ENCODE measurements at places on chromosomes 5 and 9. TPM values are rescaled to one million over a fixed set of nuclear protein-coding genes. Genes with fewer than 3 reads are reported as not detected.
A peak's percentile ranks its signal among the peaks of the same experiment; 100 is the strongest.

Gene WASHC1
- 23.0 TPM for polyA plus RNA-seq

Gene PRR16
- 1.3 TPM for polyA plus RNA-seq

Gene OSMR
- 11.6 TPM for polyA plus RNA-seq

Gene UTP15
- 3.2 TPM for polyA plus RNA-seq

Gene ENTPD8
- polyA plus RNA-seq, result 2.8 TPM

Gene SPINK5
- polyA plus RNA-seq, result 117 TPM

Gene ECPAS
- polyA plus RNA-seq, result 13.8 TPM

Gene OR1L1
- polyA plus RNA-seq, result not detected

Gene NLN
- polyA plus RNA-seq, result 2.0 TPM

Gene SOWAHA
- polyA plus RNA-seq, result 2.4 TPM

Gene NKD2
- 10.5 TPM for polyA plus RNA-seq

Gene LCN6
- 23.2 TPM for polyA plus RNA-seq

DNA sequence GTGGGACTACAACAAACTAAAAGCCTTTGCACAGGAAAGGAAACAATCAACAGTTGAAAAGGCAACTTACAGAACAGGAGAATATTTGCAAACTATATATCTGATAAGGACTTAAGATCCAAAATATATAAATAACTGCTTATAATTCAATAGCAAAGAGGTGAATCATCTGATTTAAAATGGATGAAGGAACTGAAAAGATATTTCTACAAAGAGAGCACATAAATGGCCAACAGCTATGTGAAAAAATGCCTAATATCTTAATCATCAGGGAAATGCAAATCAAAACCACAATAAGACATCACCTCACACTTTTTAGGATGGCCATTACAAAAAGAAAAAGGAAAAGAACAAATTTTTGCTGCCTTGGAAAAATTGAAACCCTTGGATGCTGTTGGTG is 100.4 kb downstream of the LURAP1L start:
- H3K4me1 ChIP-seq, result no peaks in the 10 kb centered on the region
- H3K27me3 ChIP-seq, result no peaks in the 10 kb centered on the region
- DNase-seq, result no peak
- no peak overlapping the region for H3K4me3 ChIP-seq
- H3K27ac ChIP-seq, result no peak overlapping the region

- H3K27me3 ChIP-seq, result no peaks in the 10 kb centered on the region
- H3K27ac ChIP-seq, result peak overlapping the region; percentile 97
- no peaks in the 10 kb centered on the region for H3K36me3 ChIP-seq
- DNase-seq, result no peak
Measured at GRCh38 chr9:127960410-127961154, 20.2 kb downstream of the EEIG1 start.

GRCh38 chr5:171705036-171705435 is 80.6 kb upstream of the SMIM23 start:
- H3K4me1 ChIP-seq, result no peaks in the 10 kb centered on the region
- H3K4me3 ChIP-seq, result no peak overlapping the region
- DNase-seq, result no peak
- no peak overlapping the region for H3K27ac ChIP-seq
- no peaks in the 10 kb centered on the region for H3K36me3 ChIP-seq

GRCh38 chr5:135156715-135157404 is 122.8 kb upstream of the PITX1 start:
- H3K36me3 ChIP-seq, result no peaks in the 10 kb centered on the region
- no peak overlapping the region for H3K4me3 ChIP-seq
- DNase-seq, result no peak
- H3K27ac ChIP-seq, result no peak overlapping the region
- no peaks in the 10 kb centered on the region for H3K27me3 ChIP-seq
- no peaks in the 10 kb centered on the region for H3K4me1 ChIP-seq

DNA sequence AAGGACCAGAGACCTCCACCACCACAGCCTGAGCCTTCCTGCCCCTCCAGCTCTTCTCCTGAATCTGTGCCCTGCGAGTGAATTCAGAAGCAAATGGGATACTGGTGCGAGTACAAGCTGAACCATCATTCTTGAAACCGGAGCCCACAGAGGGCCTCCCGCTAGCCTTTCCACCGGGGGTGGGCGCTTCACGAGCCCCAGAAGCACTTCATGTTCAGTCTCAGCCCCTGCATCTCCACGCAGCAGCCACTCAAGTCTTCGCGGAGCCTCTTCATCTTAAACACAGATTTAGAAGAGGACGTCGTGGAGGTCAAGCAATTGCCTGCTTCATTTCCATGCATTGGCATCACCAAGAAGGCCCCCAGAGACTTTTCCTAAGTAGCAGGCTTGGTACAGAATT is 26.0 kb upstream of the OLFM1 start:
- H3K36me3 ChIP-seq, result no peaks in the 10 kb centered on the region
- no peaks in the 10 kb centered on the region for H3K27me3 ChIP-seq
- no peaks in the 10 kb centered on the region for H3K4me1 ChIP-seq
- no peak overlapping the region for H3K27ac ChIP-seq
- no peak for DNase-seq

DNA sequence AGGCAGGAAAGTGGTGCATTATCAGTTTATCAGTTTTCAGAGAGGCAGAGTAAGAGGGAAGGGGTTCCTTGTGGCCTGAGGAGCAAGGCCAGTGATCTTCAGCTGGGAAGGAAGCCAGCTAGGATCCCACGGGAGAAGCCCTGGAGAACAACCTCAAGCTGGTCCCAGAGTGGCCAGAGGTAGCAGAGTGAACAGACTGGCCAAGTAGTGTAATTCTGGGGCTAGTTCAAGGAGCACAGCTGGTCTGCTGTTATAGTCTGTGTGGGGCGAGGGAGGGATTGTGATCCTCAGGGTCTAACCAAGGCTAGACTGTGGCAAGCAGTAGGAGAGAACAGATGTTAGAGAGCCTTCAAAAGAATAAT is 164.6 kb downstream of the CARTPT start:
- H3K27ac ChIP-seq, result no peak overlapping the region
- DNase-seq, result no peak
- no peak overlapping the region for H3K4me3 ChIP-seq
- no peaks in the 10 kb centered on the region for H3K27me3 ChIP-seq
- no peaks in the 10 kb centered on the region for H3K4me1 ChIP-seq

DNA sequence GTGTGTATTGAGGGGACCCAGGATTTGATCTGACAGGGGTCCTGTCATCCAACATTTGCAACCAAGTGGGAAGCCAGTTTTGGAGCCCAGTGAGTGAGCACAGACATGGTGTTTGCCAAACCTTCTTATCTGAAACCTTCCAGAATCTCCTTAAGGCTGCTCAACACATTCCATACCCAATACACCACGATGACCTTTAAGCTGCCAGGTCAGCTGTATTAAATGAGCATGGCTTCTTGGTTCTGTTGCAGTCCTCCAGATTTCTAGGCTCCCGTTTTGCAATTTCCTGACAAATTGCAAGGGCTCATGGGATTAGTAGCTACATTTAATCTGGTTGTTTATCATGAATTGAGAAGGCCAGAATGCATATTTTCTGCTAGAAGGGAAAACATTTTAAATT is 124.2 kb upstream of the ATP10B start:
- no peak for DNase-seq
- H3K4me1 ChIP-seq, result peaks cover 3% of the 10 kb centered on the region
- H3K4me3 ChIP-seq, result no peak overlapping the region
- no peaks in the 10 kb centered on the region for H3K27me3 ChIP-seq

GRCh38 chr5:56802205-56802604 is 13.1 kb upstream of the MAP3K1 start:
- H3K27me3 ChIP-seq, result no peaks in the 10 kb centered on the region
- DNase-seq, result no peak
- H3K4me3 ChIP-seq, result no peak overlapping the region
- no peaks in the 10 kb centered on the region for H3K4me1 ChIP-seq
- H3K27ac ChIP-seq, result no peak overlapping the region

GRCh38 chr5:83715236-83716065 is 5.2 kb downstream of the HAPLN1 start:
- no peak overlapping the region for H3K27ac ChIP-seq
- no peak overlapping the region for H3K4me3 ChIP-seq

DNA sequence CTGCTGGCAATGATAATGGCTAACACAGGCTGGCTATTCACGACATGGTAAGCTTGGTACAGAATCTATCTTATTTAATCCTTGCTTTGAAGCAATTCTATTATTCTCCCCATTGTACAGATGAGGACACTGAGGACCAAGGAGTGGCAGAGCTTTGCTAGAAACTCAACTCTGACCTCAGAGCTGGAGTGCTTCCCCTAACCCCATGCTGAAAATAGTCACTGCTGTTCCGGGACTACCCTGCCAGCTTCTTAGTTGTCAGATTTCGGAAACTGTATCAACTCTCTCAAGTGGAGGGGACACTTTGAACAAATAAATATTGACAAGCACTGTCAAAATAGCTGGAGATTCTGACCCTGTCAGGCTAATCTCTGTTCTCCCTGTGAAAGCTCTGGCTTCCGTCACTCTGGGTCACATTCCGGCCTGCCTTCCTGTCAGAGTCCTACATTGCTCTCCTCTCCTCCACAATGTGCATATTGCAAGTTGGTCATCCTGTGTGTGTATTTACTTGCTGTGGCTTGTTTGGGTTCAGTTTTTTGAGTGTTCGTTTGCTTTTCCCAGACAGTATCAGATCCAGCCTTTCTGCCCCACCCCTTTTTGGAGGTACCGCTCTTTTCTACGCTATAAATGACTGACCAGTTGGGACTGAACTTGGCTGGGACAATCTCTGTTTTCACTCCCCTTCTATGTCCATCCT is 134.3 kb upstream of the MAP1B start:
- H3K27ac ChIP-seq, result peak overlapping the region; percentile 59
- no peaks in the 10 kb centered on the region for H3K36me3 ChIP-seq
- H3K4me1 ChIP-seq, result no peaks in the 10 kb centered on the region
- no peaks in the 10 kb centered on the region for H3K27me3 ChIP-seq

- H3K27ac ChIP-seq, result no peak overlapping the region
- H3K36me3 ChIP-seq, result no peaks in the 10 kb centered on the region
- DNase-seq, result peak; percentile 62
- no peak overlapping the region for H3K4me3 ChIP-seq
Measured at GRCh38 chr9:20701060-20701459, 17.0 kb downstream of the FOCAD start.

DNA sequence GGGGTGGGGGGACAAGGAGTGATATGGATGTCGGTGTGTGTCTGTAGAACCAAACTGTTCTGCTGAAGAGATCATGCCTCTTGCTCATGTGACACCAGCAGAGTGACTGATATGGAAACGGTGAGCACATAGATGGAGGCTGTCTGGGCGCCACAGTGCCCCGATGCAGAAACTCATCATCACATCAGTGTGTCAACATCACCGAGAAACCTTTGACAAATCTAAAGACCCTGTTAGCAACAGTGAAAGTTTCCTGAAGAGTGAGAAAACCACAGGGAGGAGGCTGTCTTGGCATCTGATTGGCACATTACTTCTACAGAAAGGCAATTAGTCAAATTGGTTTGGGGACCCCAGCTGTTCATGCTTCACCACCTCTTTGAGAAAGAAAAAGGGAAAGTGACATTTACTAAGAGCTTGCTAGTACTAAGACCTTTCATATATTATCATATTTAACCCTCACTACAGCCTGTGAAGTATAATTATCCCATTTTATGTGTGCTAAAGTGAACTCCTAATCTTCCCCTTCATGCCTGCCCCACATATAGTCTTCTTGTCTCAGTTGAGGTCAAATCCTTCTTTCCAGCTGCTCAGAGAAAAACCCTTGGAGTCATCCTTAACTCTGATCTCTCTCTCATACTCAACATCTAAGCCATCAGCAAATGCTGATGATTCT is 25.6 kb downstream of the CSF2 start:
- no peaks in the 10 kb centered on the region for H3K27me3 ChIP-seq
- H3K27ac ChIP-seq, result no peak overlapping the region
- no peaks in the 10 kb centered on the region for H3K36me3 ChIP-seq
- peaks cover 13% of the 10 kb centered on the region for H3K4me1 ChIP-seq
- DNase-seq, result no peak

DNA sequence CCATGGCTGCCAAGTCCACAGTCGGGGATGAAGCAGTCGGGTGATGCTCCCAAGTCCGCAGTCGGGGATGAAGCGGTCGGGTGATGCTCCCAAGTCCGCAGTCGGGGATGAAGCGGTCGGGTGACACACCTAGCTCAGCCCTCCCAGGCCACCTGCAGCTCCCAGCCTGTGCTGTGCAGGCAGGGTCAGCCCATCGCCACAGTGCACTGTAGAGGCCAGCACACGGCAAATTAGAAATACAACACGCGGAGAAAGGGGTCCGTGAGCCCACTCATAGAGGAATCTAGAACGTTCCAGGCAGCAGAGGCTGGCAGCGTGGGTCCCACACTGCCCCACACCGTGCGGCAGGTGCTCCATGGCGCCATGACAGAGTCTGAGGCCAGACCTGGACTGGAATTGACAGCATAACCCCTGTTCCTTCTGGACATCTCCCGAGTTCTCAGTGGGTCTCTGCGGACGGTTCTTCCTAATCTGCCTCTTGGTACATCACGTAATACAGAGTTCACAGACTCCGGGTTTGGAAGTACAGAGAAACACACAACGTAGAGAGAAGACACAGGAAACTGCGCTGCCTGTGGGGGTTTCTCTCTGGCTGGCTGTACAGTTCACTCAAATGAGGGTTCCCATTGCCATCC is 7.7 kb upstream of the EXOC3 start:
- H3K4me1 ChIP-seq, result no peaks in the 10 kb centered on the region
- no peak for DNase-seq
- H3K36me3 ChIP-seq, result no peaks in the 10 kb centered on the region
- H3K27me3 ChIP-seq, result no peaks in the 10 kb centered on the region
- no peak overlapping the region for H3K4me3 ChIP-seq
- H3K27ac ChIP-seq, result no peak overlapping the region

DNA sequence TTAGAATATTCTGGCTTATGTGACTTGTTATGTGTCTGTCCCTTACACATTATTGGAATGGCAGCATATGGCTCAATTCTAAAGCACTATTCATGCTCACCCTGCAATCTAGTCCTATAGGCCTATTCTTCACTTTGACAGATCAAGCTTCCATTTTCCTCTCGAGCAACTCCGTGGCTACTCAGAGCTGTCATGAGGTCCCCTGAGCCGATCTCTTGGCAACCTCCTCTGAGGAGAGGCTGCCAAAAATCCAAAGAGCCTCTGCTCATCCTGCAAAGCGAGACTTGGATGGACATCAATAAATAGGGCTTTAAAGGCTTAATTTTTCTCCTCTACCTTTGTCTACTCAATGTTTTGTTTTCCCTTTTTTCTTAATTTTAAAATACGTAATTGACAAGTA is 163.8 kb downstream of the GABRB2 start:
- H3K27ac ChIP-seq, result no peak overlapping the region
- no peaks in the 10 kb centered on the region for H3K36me3 ChIP-seq
- no peaks in the 10 kb centered on the region for H3K27me3 ChIP-seq
- no peak overlapping the region for H3K4me3 ChIP-seq

DNA sequence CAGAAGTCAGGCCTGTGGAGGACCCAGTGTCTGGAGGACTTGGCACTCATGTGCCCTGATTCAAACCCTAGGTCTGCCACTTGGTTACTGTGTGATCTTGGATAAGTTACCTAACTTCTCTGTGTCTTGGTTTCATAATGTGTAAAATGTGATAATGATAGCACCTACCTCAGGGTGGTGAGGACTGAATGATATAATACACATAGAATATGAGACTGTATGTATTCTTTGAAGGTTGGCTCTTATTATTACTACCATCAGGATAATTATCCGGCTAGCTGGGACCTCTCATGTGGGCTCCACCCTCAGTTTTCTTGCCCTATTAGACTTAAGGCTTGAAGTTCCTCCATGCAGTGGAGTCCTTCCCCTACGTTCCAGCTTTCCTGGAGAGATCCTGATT is 172.2 kb downstream of the COL23A1 start:
- H3K36me3 ChIP-seq, result no peaks in the 10 kb centered on the region
- H3K27ac ChIP-seq, result no peak overlapping the region

- no peak overlapping the region for H3K27ac ChIP-seq
- H3K36me3 ChIP-seq, result no peaks in the 10 kb centered on the region
- H3K27me3 ChIP-seq, result no peaks in the 10 kb centered on the region
- peak; percentile 67 for DNase-seq
Measured at GRCh38 chr9:4228606-4229005, 71.3 kb downstream of the GLIS3 start.
